ENCODE measurements at places on chromosomes 2 and 18.

DNA sequence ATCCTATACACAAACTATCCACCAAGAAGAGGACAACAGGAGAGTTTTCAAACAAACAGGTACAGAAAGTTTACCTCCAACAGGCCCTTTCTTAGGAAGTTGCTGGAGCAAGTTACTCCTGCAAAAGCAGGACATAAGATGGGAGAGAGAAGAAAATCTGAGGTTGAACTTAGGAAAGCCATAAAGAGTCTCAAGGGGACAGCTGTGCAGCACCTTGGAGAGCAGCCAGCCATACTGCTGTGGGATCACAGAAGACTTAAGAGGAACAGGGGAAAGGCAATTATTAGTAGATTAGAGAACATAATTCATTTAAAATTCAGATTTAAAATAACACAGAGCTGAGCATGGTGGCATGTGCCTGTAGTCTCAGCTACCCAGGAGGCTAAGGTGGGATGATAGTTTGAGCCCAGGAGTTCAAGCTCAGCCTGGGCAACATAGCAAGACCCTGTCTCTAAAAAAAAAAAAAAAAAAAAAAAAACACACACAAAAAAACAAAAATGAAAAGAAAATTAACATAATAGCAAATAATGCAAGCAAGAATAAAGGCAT lies 148.1 kb upstream of the SIX3 start:
- peak; percentile 69 for DNase-seq

DNA sequence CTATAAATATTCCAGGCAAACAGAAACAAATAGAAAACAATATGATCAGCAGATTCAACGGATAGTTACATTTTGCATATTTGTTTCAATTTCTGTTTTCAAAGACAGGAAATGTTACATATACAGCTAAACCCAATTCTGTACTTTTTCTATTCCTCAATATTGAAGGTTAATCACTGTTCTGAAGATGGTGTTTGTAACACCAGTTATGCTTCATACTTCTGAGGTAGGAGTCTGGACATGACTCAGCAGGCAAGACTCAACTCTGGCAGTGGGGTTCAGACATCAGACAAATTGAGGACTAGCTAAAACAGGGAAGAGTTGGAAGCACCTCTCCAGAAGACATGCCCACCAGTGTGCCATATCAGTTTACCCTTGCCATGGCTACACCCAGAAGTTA lies 16.6 kb downstream of the SERPINB13 start:
- DNase-seq = no peak

- no peak for DNase-seq
These were observed 123.5 kb upstream of the FOSL2 start for GRCh38 chr2:28269019-28269784.

DNA sequence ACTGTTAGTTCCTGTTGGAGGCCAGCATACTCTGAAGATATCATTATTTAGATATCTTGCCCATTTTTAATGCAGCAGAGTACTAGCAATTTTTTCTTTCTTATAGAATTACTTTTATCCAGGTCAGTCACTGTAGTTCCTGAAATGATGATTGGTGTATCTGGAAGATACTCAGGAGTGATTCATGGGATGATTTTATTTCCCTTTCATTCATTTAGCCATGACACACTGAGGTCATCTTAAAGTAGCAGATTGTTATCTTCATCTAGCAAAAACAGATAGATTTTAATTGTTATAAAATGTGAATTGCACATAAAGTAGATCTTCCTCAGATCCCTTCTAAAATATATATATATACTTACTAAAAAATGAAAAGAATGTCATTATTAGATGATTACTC lies 109.1 kb downstream of the PIK3C3 start:
- DNase-seq = no peak

GRCh38 chr2:196750977-196751631 lies 48.4 kb downstream of the GTF3C3 start:
- DNase-seq = peak; percentile 80

DNA sequence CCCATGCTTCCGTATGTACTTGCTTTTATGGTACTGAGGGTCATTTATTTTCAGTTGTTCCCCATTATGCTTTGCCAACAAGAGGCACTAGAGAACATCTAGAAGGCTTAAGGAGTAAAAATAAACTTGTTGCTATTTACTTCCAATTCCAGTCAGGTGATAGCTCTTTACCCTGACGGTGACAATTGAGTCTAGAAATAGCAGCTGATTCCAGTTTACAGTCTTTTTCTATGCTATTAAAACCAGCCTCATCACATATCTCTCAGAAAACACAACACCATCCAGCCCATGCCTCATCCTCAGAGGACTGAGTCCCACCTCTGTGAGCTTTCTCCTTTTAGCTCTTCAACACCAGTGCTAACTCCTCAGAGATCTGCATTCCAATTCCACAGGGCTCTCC lies 327.0 kb downstream of the GPD2 start:
- DNase-seq = no peak

GRCh38 chr2:137178951-137179377 lies 413.6 kb downstream of the THSD7B start:
- no peak for DNase-seq

- DNase-seq = no peak
These were observed 154.6 kb upstream of the MGAT5 start for GRCh38 chr2:134099273-134099672.

- DNase-seq = no peak
These were observed 21.0 kb upstream of the GPR75 start for GRCh38 chr2:53880756-53881155.

- no peak for DNase-seq
These were observed 78.3 kb downstream of the SMAD7 start for GRCh38 chr18:48872234-48873145.

DNA sequence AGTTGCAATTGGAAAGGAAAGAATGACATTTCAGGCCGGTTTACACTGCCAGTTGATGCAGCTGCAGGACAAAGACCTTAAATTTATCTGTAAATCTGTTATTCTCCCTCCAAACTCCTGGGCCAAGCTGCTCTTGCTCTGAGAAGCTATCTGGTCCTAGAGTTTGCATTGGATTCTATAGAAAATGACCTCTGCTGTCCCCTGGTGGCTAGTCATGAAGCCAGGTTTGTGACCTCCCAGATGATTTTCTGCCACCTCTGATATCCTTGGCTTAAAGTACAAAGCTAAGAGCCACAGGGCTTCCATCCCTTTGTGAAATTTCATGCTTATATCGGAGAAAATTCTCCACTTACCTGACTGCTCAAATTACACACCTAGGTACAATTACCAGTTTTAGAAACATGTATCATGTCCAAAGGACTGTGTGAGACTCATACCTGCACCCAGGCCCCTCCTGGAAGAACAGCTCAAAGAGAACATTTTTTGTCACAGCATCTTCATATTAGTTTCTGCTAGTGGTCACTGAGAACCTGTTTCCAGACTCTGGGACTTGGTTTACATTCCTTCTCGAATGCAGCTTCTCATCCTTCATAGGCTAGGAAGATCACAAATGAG lies 28.9 kb upstream of the IER3IP1 start:
- peak; percentile 66 for DNase-seq

DNA sequence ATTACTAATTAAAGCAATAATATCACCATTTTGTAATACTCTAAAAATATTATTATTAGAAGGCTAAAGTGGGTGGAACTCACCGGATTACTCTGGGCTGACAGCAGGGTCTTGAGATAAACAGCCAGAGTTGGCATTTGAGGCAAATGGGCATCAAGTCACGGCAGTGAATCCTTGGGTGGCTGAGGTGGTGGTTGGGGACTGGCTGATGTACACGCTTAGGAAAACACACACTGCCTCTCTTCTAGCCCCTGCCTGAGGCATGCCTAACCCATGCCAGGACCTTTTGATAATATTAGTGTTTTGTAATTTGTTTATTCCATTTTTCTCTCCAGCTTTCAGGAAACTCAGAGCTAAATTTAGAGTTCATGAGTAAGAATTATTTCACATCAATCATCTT lies 76.8 kb downstream of the ACKR3 start:
- DNase-seq = no peak

DNA sequence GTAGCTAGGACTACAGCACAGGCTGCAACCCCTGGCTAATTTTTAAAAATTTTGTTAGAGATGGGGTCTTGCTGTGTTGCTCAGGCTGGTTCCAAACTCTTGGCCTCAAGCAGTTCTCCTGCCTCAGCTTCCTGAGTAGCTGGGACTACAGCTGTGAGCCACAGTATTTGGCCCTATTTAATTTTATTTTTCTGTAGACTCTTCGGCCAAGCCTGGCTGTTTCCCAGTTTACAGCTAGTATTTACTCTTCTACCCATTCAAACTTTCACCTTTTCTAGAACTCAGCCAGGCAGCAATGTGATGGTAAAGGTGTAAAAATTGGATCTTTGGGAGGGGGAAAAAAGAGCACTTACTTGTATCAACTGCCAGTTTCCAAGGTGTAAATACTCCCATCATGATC lies 35.3 kb downstream of the SH3RF3 start:
- DNase-seq = no peak

DNA sequence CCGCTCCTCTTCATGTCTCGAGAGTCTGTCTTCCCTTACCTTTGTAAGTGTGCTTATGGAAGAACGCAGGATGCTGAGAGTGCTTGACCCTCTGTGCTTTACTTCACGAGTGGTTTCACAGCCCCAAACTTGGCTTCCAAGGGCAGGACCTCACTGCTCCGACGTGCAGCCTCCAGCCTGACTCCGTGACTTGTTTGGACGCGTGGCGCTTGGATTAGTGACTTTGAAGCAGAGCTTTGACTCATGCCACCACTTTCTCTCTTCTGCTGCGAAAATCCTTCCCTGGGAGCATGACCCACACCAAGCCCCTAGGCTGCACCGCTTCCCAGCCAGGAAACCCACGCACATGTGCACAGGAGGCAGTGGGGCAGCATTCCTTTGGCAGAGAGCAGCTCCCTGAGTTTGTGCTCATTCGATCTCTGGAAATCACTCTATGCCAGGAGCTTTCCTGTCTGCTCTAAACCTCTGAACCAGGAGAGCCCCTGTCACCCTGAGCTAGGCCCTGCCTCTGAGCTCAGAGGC lies 207.8 kb upstream of the HS6ST1 start:
- no peak for DNase-seq

GRCh38 chr2:160892204-160892603 lies 268.0 kb upstream of the TANK start:
- DNase-seq = no peak

GRCh38 chr2:235223011-235223410 lies 270.8 kb upstream of the AGAP1 start:
- DNase-seq = no peak

DNA sequence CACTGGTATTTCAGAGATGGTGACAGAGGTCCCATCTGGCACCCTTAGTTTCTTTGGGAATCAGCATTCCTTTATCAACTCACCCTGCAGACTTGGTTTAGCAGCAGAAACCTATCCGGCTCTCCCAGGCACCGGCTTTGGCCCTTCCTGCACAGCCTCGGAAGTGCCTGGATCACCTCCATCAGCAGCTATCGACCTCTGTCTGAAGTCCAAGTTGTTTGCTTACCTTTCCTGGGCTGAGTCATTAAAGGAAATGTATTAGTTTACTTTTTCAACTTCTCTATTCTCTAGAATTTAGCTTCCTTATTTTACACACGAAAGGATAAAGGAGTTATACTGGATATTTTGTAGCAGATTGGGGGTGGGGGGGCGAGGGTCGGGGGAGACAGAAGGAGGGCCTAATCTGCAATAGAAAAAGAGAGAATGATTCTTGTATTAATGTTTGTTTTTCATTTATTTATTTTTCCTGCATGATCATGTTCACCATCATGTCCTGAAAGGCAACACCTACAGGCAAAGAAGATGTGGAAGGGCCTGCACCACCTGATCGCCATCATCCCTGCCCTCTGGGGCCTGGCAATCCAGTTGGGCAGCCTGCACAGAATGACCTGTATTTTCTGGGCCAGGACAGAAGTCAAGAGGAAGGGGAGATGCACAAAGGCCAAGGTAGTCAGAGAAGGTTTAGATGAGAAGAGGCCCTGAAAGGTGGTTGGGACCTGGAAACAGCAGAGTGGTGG lies 22.1 kb upstream of the MAT2A start:
- no peak for DNase-seq

GRCh38 chr2:119527999-119528398 lies 3.7 kb upstream of the SCTR start:
- DNase-seq = no peak

- DNase-seq = no peak
These were observed 51.8 kb downstream of the PKDCC start for GRCh38 chr2:42099438-42100173.

DNA sequence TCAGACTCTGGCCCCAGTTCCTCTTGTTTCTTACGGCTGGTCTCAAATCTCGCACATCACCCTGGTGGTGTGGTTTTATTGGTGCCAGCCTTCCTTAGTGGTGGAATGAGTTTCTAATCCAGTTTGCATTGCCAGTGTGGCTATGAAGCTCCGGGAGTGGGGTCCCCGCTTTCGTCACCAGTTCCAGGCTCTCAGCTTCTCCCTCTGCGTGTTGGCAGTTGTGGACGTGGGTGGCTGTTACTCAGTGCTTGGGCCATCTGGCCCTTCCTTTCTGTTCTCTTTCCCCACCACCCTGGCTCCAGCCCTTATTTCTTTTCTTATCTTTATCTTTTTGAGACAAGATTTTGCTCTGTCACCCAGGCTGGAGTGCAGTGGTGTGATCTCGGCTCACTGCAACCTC lies 30.1 kb downstream of the EFR3B start:
- no peak for DNase-seq

DNA sequence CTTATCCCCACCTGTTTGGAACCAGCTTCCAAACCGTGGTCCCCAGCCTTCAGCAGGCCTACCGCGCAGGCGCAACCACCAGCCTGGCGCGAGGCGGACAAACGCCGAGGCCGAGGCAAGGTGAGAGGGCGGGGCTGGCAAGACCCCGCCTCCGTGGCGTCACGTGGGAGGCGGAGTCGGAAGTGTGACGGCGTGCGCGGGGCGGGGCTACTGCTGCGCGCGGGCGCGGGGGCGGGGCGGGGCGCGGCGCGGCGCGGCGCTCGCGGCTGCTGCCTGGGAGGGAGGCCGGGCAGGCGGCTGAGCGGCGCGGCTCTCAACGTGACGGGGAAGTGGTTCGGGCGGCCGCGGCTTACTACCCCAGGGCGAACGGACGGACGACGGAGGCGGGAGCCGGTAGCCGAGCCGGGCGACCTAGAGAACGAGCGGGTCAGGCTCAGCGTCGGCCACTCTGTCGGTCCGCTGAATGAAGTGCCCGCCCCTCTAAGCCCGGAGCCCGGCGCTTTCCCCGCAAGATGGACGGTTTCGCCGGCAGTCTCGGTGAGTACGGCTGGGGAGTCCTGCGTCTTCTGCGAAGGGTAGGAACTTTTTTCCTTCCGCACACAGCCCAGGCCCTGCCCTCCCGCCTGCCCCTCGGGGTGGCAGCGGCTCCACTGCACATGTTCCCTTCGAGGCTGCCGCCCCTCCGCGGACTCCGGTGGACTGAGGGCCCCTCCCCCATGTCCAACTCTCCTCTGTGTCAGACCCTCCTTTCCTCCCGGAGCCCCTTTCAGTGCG lies at the start of gene EML4:
TSS of gene EML4 (plus strand) at position 254 of the 774 bp plus-strand sequence. CDS start at position 513, 259 bp downstream.
- DNase-seq = peak; percentile 97

DNA sequence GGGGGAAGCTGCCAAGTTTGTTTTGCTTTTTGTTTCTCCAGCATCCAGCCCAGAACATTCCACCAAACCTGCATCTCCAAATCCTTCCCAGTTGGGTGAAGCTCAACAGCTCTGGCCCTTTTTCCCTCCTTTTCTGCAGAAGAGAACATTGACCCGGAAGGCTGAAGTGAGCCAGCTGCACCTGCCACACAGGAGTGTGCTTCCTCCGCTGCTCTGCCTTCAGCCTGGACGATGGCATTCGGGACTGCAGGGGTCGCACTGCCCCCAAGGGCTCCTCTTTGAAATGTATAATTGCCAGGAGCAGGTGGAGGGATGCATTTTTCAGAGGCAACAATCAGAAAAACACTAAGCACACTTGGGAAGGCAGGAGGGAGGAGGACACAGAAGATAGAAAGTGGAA lies 41.8 kb downstream of the ST8SIA5 start:
- DNase-seq = peak; percentile 32

- DNase-seq = no peak
These were observed 478.6 kb upstream of the ACVR2A start for GRCh38 chr2:147366279-147366678.
